CD8-positive, alpha-beta T cell (primary cell): ENCODE measurements at places on chromosomes 6 and 20.

- no peak for DNase-seq
Observed at GRCh38 chr6:157083343-157083742, 240.0 kb downstream of the TMEM242 start.

- peak; percentile 4 for DNase-seq
Observed at GRCh38 chr20:62745952-62746288, 37.3 kb downstream of the NTSR1 start.

- no peak for DNase-seq
Observed at GRCh38 chr6:142871910-142872331, 73.1 kb downstream of the HIVEP2 start.

- DNase-seq: no peak
Observed at GRCh38 chr6:152399399-152399798, 237.8 kb downstream of the SYNE1 start.

DNA sequence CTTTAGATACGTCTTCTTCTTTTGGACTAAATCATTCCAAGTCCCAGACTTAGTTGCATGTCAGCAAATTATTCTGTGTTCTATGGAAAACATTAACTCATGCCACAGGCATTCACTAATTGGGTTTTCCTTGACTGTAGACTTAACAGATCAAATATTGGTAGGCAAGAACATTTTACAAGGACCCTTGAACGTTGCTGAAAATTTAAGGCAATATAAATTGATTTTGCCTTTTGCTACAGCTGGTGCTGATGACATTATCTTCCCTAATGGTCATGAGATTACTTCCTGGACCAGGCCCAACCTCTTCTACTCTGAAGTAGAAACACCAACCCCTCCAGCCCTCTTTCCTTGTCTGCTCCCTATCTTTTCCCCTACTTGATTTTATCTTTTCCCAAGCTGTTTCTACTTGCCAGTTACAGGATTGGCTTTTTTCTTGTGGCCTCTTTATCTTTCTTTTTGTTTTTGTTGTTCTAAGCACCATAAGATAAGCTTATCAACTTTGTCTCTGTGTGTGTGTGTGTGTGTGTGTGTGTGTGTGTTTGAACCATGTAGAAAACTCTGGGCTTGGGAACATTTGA, 514.0 kb upstream of the SOX4 start:
- no peak for DNase-seq

- DNase-seq: no peak
Observed at GRCh38 chr20:52193886-52194545, 2.4 kb upstream of the ZFP64 start.

GRCh38 chr6:7805850-7806214, 79.9 kb downstream of the BMP6 start:
- DNase-seq: no peak

GRCh38 chr6:139540276-139540675, 165.8 kb upstream of the CITED2 start:
- DNase-seq: peak; percentile 26

DNA sequence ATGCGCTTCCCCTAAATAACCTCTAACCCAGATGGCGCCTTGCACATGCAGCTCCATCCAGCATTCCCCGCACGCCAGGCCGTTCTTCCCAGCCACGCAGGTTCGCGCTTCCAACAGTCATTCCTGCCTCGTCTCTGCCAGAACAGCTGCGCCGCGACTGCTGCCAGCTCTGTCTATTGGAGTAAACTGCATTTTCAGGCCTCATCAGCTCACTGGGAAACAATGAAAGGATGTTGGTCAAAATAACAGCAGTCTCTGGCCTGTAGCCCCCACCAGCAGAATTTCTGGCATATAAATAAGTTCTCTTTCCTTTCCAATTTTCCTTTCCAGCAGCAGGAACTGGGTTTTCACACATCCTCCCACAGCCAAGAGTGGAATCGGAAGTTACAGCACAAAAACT, 14.6 kb downstream of the NRSN1 start:
- no peak for DNase-seq

DNA sequence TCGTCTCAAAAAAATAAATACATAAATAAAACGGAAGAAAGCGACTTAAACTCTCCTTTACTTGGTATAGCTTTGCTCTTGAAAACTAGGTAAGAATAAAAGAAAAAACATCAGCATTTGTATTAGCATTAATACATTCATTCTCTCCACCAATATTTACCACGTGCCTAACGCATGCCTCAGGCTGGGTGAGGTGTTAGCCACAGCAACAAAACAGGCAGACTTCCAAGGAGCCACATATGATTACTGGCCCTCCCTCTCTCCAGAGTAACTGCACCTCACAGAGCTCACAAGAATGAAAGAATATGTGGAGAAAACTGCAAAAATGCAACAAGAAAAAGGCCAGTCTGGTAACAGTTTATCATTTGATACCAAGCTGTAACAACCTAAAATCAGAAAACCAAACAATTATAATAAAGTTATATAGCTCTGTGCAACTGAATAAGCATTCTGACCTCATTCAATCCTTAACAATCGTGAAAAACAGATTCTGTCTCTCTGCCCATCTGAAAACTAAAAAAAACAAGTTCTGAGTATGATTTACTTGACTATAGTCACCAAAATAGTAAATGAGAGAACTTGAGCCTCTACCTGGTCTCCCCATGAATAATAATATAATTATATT, 5.2 kb downstream of the NAPB start:
- DNase-seq: peak; percentile 20

DNA sequence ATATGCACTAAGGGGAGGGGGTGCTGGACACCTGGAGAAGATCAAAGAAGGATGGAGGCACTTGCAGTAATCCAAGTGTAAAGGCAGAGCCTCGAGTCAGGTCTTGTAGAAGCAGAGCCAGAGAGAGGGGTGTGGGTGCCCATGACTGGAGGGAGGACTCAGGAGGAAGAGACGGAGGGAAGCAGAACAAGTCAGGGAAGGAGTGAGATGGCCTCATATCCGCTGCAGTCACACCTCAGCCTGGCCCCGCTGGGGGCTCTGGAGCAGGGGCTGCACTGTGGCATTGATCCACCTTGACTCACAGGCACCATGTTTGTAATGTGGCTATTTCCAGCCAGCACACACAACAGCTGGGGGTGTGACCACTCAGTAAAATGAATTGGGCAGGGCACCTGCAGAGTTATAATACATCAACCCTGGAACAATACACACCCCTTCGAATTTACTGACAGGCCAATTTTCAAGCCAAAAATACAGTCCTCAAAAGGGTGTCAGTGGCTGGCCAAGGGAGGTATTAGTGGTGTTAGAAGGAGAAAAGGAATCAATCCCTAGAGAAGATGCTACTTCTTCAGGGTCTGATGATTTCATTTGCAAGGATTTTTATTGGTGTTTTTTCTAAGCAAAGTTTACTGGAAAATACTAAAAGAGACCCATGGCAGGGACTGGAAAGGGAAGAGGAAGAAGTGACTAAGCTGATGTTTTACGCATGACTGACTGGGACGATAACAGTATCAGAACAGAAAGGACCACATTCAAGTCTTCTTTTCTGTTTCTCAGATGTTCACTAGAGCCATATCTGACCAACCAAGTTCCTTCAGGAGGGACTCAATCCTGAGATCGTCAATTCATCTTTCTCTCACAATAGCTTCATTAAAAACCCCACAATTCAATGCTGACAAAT, 18.9 kb upstream of the NXT1 start:
- no peak for DNase-seq

GRCh38 chr20:16240355-16240754, 332.9 kb downstream of the KIF16B start:
- DNase-seq: no peak

DNA sequence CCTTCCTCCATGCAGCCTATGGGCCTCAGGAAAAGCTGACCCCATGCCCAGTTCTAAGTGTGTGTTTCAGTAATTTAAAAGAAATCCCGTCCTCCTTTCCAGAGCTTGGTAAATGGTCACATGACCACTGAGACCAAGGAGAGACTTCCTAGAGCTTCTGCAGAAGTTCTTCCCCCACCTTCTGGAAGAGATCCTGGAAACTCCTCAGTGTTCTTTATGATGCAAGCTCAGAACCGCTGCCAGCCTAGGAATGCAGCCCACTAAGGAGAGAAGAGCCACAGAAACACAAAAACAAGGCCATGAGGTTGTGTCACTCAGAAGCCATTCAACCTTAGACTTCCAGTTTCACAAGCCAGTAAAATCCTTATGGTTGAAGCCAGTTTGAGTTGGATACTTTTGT, 348.4 kb downstream of the TPBG start:
- DNase-seq: no peak
